ENCODE measurements at places on chromosomes 7 and 10.

GRCh38 chr7:11410656-11411644, 421.0 kb downstream of the THSD7A start:
- no peak for DNase-seq

DNA sequence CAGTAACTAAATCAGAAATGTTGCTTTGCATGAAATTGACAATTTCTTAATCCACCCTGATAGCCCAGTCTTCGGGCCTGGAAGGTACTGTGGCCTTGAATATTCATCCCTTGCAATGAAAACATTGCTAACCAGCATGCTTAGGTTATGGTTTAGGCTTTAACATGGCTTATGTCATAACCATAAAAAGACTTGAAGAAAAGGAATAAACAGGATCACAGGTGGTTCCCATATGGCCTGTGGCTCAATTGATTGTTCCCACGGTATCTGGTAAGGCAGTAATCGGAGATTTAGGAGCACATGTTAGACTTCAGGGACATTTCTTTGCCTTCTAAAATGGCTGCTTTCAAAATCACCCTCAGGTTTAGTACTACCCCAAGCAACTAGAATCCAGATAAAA, 139.5 kb downstream of the ST7 start:
- DNase-seq: no peak

DNA sequence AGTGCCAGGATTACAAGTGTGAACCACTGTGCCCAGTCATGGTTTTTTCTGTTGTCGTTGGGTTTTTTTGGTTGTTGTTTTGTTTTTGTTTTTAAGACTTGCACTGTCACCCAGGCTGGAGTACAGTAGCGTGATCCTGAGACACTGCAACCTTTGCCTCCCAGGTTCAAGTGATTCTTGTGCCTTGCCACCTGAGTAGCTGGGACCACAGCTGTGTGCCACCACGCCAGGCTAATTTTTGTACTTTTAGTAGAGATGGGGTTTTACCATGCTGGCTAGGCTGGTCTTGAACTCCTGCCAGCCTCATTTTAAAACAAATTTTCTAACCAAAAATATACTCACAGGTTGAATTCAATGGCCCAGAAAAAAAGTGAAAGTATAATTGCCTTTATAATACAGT, 174.1 kb downstream of the AHR start:
- no peak for DNase-seq

GRCh38 chr10:71078454-71079145, 133.8 kb upstream of the UNC5B start:
- DNase-seq: peak; percentile 47

GRCh38 chr7:36600869-36601530, 123.3 kb downstream of the AOAH start:
- DNase-seq: no peak

GRCh38 chr10:75297021-75297599, 61.4 kb upstream of the COMTD1 start:
- DNase-seq: no peak

DNA sequence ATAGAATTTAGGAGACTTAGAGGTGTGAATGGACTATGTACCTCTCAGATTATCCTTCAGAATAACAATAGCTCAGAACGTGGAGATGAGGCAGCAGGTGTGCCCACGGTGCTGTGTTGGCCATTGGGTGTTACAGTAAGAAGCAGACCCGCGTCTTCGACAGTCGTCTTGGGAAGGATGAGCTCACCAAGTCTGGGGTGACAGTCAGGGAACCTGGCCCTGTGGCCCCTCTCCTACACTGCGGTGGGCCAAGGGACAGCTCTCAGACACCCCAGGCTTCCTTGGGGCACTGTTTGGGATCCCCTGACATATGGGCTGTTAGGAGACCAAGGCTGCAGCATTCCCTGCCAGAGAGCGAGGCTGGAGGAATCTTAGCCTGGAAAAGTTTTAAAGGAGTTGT, 88.5 kb downstream of the ACTR3B start:
- no peak for DNase-seq

GRCh38 chr7:46930366-46930765, 651.5 kb downstream of the TNS3 start:
- no peak for DNase-seq

GRCh38 chr7:46489106-46489505, 568.0 kb upstream of the IGFBP3 start:
- no peak for DNase-seq

GRCh38 chr10:11578802-11579255, 32.6 kb downstream of the USP6NL start:
- no peak for DNase-seq

- no peak for DNase-seq
Measured at GRCh38 chr7:100571829-100572116, 1.9 kb downstream of the SAP25 start.

DNA sequence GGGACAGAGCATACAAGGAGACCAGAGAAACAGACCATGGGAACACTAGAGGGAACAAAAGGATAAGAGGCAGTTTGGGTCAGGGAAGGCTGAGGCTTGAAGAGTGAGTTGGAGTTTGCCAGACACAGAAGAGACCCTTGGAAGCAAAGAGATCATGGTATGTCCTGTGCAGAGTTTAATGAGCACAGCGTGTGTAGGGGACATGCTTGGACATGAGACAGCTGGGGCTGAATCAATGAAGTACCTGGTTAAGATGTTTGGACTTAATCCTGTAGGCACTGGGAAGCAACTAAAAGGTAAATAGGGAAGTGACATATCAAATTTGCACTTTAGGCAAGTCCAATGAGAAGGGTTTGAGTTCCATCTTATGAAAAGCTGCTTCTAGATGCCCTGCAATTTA, 79.6 kb downstream of the KIAA1217 start:
- no peak for DNase-seq

GRCh38 chr10:102595293-102595692, 49.0 kb upstream of the TRIM8 start:
- no peak for DNase-seq

GRCh38 chr7:123757095-123757494, 8.3 kb upstream of the WASL start:
- DNase-seq: no peak

DNA sequence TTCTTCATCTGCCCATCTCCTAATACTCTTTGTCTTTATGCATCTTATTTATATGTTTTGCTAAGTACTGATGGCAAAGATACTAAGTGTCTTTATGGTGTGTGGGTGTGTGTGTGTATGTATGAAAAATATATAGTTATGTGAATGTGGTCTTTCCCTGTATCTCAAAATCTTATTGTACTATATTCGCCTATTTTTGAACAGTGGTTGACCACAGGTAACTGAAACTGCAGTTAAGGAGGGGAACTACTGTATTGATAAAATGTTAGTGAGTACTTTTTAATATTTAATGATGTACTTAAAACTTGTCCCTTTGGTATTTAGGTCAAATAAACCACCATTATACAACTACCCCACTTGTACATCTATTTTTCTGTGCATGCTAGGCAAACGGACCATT, 85.9 kb downstream of the ADD3 start:
- DNase-seq: no peak

DNA sequence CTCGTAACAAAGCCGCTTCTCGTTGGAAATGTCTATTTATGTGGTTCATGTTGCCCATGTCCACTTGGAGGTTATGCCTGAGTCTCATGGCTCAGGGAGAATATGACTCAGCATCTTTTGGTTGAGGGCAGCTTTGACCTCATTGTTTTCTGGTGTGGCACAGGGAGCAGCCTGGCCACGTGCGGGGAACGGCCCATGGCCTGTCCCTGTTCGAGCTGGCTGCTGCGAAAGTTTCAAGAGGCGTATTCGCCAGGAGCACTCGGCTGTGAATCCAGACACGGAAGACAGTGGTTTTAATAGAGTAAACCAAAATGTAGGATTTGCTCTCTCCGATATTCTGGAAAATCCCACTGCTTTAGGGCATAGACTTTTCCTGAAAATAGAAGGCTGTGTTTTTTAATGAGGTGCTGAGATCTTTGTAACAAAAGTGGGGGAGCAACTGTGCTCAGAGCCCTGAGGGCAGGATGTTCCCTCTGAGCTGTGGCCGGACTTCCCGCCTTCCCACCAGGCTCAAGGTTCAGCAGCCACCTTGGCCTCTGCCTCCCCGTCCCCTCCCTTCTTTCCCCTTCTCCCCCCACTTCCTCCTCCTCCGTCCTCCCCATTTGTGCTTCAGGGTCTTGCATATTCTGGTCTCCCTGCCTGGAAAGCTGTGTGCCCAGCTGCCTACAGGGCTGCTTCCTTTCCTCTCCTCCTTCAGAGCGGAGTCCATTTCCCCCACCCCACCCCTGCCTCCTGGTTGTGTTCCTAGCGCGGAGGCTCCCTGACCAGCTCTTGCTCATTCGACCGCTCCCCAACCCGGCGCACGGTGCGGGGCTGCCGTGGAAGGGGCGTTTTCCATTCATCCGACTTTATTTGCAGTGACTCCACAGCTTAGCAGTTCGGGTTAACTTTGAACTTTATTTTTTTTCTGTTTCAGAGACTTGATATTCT, 642.0 kb downstream of the SDK1 start:
- no peak for DNase-seq

DNA sequence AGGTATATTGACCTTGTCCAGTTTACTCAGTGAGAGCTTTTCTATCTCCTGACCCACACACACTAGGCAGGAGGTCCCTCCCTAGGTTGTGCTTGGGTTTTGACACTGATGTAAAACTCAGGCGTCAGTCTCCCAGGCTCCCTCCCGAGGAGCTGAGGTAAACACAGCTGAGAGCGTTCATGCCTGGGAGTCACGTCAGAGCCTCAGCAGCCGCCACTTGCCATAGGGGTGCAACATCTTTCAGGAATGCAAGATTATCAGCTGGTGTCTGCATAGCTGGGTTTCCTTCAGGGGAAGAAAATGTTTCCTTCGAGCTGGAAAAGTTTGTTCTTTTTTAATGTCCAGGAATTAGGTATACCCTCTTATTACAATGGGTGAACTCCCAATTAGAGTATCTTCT, 70.6 kb downstream of the FGFR2 start:
- DNase-seq: no peak

DNA sequence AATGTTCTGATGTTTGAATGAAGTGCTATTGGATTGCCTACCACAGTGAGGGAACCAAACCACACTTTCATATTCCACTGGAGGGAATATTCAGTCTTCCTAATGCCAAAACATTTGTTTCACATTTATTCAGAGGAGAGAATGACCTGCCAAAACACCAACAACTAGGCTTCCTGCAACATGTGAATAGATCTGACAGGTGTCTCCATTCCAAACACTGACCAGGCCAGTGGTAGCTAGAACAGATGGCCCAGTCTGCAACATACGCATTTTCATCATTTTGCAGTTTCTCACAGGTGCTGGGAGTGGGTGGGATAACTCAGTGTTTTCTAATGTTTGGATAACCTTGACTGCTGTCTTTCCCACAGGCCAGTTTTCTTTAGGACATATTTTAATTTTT, 110.0 kb downstream of the RELN start:
- DNase-seq: no peak

- no peak for DNase-seq
Measured at GRCh38 chr10:45071043-45071813, 70.5 kb downstream of the ZNF22 start.

DNA sequence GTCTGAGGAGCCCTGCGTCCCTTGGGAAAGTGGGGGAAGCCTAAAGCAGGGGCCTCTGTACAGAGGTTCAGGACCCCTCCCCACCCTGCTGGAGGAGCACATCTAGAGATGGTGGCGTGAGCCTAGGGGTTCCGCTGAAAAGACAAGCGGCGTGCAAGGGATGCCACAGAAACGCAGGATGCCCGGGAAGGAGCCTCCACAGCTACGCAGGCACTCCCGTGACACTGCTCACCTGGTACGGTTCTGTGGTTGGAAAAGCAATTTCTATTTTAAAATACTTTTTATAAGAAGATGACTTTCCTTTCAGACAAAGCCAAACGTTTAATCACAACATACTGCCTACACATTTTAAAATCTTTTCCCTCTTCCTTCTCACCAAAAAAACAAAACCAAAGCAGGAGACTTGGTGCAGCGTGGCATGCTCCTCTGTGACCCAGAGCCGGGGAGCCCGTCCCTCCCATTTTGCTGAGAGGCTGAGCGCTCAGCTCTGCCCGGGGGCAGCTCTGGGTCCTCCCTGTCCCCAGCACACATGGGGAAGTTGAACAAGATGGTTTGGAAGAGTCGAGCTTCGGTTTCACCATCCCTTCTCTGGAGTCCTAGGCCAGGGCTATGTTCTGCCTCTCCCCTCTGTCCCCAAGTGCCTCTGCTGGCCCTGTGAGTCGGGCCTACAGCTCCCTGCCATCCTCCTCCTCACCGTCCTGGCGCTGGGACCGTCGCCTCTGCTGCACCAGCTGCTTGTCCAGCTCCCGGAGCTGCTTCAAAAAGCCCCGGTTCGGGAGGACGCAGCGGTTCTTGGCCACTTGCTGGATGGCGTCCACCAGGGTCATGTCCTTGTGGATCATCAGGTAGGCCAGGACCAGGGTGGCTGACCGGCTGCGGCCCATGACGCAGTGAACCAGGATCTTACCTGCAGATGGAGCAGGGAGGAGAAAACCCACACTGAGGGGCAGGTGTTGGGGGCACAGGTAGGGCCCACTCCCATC, 74.0 kb upstream of the SAMD8 start:
- DNase-seq: no peak

GRCh38 chr7:95102662-95103061, 195.3 kb downstream of the PPP1R9A start:
- DNase-seq: no peak

- no peak for DNase-seq
Measured at GRCh38 chr7:36762394-36762793, 38.1 kb upstream of the AOAH start.
